ENCODE measurements at places on chromosomes 13 and 19.
A peak's percentile ranks its signal among the peaks of the same experiment; 100 is the strongest.

DNA sequence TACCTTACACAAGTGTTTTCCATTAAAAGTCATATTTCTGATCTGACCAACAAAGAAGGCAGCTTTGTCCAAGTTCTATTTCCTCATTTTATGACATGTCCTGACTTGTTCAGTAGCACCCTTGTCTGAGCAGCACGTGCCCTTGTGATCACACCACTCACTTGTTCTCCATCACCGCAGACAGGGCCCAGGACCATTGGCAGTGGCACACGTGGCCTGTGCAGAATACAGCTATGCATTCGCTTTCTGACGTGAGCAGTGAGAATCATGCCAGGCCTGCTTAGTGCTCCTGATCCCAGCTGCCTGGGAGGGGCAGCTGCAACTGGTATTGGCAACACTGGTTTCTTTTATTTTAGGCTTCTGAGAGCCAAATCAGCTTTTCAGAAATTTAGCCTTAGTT lies 134.2 kb downstream of the FRY start:
- DNase-seq = peak; percentile 16

DNA sequence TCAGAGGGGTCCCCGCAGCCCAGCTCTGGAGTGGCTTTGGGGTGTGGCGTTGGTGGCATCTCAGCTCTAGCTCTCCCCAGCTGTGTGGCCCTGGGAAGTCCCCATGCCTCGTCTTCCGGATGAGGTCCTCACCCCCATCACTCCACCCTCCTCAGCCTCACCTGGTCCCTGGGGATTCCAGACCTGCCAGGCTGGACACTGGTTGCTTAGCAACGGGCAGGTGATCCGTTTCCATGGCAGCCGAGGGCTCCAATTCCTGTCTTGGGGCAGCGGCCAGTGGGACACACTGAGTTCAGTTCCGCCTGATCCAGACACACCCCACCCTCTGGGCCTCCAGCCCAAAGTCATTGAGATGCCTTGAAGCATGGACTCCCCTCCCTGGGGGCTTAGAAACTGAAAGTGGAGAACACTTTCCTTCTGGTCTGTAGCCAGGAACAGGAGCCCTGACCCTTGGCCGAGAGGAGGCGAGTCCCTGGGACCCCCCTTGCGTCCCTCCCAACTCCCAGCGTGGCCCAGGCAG lies 7.7 kb upstream of the MISP start:
- no peak for DNase-seq

DNA sequence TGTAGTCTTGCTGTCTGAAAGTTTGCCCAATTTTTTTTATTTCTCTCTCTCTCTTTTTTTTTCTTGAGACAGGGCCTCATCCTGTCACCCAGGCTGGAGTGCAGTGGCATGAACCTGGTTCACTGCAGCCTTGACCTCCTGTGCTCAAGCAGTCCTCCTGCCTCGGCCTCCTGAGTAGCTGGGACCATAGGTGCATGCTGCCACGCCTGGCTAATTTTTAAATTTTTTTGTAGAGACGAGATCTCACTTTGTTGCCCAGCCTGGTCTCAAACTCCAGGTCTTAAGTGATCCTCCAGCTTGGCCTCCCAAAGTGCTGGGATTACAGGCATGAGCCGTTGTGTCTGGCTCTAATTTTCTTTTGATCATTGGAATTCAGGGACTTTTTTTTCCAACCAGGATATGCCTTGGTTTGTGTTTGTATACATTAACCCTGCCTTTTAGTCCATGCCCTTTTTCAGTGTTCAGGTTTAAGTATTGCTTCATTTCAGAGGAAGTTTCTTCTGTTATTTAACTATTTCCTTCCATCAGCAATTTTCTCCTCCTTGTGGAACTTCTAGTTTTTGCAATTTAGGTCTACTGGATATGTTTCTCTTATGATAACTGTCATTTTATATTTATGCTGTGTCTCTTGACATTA lies 201.4 kb downstream of the PCCA start:
- no peak for DNase-seq

DNA sequence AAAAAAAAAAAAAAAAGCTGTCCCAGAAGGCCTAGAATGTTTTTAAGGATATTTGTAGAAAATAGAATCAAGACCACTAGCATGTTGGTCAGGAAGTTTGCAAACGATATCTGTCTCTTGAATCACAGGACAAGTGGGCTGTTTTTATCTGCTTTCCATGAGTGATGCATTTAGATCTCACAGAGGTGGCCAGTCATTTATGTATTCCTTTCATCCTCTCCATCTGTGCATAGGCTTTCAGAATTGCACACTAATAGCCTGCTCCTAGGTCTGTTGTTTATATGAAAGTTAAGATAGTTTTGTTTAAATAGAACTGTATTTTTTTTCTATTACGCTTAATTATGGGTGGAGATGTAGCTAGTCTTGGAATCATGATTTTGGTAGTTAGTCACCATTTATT lies 289.5 kb downstream of the SHISA2 start:
- no peak for DNase-seq

GRCh38 chr13:30157616-30157993 lies 149.7 kb downstream of the KATNAL1 start:
- no peak for DNase-seq

- DNase-seq = peak; percentile 7
Measured at GRCh38 chr13:74570046-74570445, 435.8 kb upstream of the KLF12 start.

- no peak for DNase-seq
Measured at GRCh38 chr13:113761136-113761535, 2.1 kb downstream of the TMEM255B start.

GRCh38 chr13:44012910-44013757 lies 133.4 kb downstream of the LACC1 start:
- DNase-seq = no peak

GRCh38 chr19:27860309-27860934 lies 1352.5 kb downstream of the UQCRFS1 start:
- DNase-seq = no peak

DNA sequence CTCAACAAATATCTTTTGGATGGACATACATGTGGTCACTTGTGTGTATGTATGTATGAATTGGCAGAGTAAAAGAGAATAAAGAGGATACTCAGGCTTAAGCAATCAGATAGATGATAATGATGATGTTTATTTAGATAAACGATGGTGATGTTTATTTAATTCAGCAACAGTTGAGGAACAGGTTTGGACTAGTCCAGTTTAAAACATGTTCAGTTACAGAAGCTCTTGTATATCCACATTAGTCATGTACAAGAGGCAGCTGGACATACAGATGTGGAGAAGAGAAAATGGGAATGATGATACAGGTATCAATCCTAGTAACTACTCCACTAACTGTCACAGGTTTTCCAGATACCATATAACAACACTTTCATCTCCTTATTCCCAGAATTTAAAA lies 232.1 kb downstream of the DIAPH3 start:
- no peak for DNase-seq

DNA sequence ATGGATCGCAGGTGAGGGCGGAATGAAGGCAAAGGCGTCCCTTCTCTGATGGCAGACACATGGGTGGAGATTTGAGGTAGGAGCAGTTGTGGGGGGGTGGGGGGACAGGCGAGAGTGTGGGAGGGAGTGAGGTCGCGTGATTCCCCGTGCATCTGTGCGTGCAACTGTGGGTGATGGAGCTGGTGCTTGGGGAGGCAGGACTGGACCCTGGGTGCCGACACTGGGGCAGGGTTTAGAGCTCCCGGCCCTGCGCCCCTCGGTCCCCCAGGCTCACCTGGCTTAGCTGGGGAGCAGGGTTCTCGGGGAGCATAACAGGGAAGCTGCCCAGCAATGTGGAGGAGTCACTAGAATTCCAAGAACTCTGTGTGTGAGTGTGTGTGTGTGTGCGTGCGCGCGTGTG lies 3.4 kb downstream of the TMPRSS9 start:
- no peak for DNase-seq

DNA sequence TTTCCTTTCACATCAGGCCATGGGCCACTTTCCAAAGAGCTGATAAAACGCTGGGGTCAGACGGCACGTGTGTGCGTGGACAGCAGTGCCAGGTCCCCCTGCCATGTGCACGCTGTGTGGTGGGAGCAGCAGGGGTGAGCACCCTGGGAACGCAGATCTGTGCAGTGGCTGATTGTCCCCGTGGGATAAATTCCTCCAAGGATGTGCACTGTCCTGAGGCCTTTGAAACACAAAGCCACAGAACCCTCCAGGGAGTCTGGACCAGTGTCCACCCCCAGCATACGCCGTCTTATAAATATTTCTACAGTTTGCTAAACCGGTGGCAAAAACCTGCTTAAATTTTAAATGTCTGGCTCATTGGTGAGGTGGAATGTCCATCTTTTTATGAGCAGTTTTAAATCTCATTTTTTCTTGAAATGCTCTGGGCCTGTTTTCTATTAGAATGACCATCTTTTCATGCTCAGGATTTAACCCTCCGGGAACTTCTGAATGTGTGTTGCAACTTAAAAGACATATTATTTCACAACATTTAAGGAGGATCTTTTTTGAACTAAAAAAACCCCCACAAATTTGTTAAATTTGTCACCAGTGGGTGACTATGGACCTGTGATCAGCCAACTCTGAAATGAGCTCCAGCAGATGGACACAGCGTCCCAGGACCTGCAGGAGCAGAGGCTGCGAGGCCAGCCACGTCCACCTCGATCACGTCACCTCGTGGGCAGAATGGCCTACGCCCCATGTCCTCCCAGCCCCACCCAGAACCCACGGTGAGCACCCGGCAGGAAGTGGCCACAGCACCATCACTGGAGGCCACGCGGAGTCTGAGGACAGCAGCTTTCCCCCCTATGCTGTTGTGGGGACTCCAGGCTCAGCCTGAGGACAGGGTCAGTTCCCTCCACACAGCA lies 68.6 kb downstream of the RASA3 start:
- DNase-seq = no peak

GRCh38 chr13:50522506-50522905 lies 321.0 kb downstream of the DLEU7 start:
- DNase-seq = no peak

- DNase-seq = no peak
Measured at GRCh38 chr13:112908342-112908741, 60.7 kb upstream of the MCF2L start.

GRCh38 chr13:102597029-102597961 lies 509 bp downstream of the TPP2 start:
- DNase-seq = no peak

DNA sequence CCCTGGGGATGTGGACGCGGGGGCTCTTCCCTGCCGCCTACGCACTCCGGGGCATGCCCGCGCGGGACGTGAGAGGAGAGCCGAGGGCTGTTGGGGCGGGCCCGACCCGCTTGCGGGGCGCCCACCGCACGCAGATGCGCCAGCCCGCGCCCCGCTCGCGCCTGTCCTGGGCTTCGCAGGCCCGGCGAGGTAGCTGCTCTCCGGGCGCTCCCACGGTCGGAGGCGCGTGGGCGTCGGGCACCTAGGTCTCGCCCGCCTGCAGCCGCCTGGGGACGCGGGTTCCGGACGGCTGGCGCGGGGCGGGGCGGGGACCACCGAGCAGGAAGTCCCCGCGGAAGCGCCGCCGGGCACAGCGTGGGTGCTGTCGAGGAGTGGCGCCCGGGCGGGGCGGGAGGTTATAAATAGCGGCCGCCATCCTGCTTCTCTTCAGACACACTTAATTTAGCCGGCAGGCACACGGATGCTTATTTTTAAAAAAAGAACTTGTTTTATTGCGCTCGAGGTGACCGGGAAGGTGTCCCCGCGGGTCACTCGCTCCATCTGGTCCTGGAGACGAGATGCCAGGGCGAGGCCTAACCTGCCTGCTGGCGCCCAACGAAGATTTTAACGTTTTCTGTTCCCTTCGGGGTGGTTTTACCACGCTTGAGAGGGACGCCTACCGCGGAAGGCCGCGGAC lies 561 bp upstream of the GJA3 start:
- no peak for DNase-seq

GRCh38 chr13:50783717-50784290 lies 59.7 kb downstream of the DLEU7 start:
- DNase-seq = no peak

DNA sequence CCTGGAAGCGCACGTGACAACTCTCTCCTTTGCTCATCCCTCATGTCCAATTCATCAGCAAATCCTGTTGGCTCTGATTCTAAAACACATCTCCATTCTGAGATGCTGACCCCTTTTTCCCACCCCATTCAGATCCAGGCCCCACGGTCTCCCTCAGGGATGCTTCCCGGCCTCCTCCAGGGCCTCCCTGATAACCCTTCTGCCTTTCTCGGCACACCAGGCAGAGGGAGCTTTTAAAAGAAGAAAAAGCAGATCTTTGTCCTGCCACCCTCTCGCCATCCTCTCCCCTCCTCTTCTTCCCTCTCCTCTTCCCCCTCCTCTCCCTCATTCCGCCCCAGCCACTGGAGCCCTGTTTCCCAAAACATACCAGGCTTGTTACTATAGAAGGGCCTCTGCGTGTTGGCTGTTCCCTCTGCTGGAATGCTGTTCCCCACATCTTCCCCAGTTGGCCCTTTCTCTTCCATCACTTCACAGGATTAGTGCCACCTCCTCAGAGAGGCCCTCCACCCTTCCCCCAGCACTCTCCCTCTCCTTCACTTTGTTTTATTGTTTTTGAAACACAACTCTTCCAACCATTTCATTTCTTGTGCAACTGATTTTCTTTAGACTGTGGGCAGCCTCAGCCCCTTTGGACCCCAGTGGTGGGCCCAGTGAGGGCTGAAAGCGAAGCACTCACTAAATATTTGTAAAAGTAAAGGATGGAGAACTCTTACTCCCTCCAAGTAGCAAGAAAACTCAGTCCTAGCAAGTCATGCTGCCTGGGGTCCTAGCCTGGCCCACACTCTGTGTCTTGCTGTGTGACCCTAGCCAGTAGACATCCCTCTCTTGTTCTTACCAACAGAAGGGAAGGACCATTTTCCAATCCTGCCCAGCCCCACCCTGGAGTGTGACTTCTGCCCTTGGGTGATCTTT lies 2.5 kb upstream of the CRLF1 start:
- no peak for DNase-seq

- DNase-seq = no peak
Measured at GRCh38 chr13:51721496-51721895, 82.5 kb downstream of the DHRS12 start.

Measured in RWPE1 (cell line).